ENCODE measurements at places on chromosomes 5 and 9.
A peak's percentile ranks its signal among the peaks of the same experiment; 100 is the strongest.

DNA sequence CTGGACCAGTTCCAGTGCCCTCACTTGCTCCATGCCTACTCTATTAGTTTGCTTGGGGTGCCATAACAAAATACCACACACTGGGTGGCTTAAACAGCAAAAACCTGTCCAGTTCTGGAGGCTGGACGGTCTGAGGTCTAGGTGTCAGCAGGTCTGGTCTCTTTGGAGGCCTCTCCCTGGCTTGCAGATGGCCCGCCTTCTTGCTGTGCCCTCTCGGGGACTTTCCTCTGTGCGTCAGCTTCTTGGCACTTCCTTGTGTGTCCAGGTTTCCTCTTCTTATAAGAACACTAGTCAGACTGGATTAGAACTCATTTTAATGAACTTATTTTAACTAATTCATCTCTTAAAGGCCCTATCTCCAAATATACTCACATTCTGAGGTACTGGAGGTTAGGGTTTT is 97.2 kb downstream of the CARTPT start:
- peak; percentile 97 for ATAC-seq

DNA sequence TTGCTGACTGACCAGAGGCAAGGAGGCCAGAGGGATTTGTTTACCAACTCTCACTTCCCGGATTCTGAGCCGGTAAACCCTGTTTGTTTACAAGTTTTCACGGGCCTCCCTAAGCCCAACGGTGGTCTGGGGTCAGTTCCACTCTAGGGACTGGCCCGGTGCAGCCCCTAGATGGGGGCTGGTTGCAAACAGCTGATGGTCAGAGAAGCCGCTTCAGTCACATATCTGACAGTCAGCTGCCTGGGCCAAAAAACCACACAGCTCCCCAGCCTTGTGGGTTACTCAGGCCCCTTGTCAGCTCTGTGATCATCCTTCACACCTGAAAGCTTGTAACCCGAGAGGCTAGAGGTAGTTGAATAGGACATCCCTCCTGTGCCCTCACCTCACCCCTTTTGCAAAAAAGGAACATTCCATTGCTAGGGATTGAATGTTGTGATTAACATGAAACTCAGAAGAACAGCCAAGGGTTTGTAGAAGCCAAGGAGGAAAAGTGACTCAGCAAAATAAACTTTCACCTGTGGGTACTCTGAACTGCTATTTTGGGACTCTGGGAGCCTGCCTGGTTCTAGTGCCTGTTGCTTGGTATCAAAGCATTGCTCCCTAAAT is 40.4 kb downstream of the SAR1B start:
- peak; percentile 17 for ATAC-seq

GRCh38 chr5:6875376-6875775 is 162.1 kb downstream of the TENT4A start:
- peak; percentile 96 for ATAC-seq

DNA sequence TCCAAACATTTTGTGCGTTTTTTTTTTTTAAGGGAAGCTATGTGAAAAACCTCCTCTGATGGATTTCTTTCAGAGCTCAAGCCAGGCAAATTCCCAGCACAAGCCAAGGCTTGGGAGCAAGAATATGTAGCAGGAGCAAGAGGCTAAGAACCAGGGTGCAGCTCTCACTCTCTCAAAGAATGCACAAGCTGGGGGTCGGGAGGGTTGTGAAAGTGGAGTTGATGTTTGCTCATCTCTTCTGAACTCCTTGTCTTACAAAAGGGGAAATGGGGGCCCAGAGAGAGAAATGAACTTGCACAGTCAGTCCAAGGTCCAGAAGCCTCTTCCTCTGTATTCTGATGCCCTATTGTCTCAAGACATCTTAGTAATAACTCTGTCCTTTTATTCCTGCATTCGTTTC is 7.7 kb upstream of the TRAF1 start:
- ATAC-seq, result no peak

GRCh38 chr5:40736103-40736875 is 19.5 kb downstream of the TTC33 start:
- peak; percentile 55 for ATAC-seq

DNA sequence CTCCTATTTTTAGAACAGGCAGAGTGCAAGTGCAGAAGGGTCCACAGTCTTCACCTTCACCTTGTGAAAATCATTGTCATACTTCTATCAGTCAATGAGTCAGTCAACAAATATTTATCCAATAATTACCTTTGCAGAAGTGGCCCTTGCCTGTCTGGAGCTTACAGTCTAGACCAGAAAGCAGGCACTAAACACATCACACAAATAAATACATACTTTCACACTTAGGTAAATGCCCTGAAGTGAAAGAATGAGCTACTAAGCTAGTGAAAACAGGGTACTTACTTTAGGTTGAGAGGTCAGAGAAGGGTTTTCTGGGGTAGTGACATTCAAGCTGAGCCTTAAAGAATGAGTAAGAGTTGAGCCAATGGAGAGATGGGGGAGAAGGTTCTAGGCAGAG is 421.9 kb upstream of the ADAMTSL1 start:
- no peak for ATAC-seq

DNA sequence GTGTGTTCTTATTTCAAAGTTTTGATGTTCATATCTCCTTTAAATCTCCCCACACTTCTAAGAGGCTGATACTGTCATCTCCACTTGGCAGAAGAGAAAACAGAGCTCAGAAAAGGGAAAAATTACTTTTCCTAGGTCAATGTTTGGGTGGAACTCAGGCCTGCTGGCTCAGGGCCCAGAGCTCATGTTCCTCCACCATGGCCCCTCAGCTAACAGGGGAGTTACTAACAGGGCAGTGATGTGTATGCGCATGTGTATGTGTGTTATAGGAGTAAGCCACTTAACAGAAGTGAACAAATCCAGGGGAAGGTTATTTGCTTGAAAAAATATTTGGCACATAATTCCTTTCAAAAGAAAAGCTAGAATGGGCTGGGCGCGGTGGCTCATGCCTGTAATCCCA is 2.5 kb downstream of the C1QTNF2 start:
- no peak for ATAC-seq

GRCh38 chr5:57338068-57338867 is 144.3 kb downstream of the ACTBL2 start:
- ATAC-seq, result no peak

DNA sequence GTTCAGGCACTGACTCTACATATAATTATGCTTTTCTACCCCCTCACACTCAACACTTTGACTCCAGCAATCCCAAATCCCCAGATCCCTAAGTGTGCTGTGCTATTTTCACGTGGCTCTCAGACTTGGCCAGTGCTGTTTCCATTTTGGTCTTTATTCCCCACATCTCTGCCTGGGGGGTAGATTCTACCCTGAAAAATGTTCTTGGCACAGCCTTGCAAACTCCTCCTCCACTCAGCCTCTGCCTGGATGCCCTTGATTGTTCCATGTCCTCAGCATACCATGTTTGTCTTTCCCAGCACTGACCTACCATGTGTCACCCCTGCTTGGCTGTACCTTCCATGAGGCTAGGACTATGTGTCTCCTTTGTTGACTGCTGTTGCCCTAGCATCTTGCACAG is 43.0 kb downstream of the FXN start:
- ATAC-seq, result peak; percentile 38

DNA sequence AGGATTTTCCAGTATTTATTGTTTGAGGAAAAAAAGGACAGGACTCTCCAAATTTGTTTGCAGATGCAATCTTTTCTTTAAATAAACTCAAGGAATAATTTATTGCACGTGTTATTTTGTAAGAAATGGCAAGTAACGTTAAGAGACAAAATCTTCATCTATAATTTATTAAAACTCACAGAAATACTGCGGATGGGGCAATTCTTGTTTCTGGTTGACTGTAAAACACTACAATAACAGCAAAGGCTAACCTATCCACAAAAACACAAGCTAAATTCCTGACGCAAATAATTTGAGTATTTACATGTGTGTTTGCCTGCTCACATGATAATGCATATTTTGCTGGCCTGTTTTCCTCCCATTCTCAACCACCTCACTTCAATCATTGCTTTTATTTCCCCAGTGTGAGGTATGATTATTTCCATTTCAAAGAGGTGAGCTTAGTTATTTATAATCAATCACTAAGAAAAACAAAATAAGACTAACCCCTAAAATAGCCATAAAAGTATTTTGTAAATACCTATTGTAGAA is 619.4 kb downstream of the PDE4D start:
- no peak for ATAC-seq

DNA sequence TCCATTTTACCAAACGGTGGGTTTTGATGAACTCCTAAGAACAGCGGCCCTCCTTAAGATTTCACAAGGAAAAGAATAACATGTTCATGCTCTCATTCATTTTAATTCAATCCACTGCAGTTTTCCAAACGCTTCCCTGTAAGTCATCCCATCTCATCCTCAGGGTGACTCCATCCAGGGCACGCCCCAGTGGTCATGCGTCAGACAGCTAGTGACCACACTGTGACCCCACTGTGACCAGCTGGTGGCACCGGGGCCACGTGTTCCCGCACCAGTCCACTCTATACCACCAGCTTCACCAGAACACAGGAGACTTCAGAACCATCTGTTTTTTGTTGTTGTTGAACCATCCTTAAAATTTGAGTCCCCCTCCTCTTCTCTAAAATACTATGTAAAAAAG is 14.3 kb downstream of the ATPSCKMT start:
- no peak for ATAC-seq

- ATAC-seq, result no peak
These were observed 49.4 kb downstream of the SLC46A2 start for GRCh38 chr9:112841261-112841660.

- no peak for ATAC-seq
These were observed 225.3 kb upstream of the SLC24A2 start for GRCh38 chr9:20014168-20014567.
